A549 treated with RU486 at 1 μM for 4 hours (cell line): ENCODE measurements at places on chromosomes 1 and 21. TPM values are rescaled to one million over a fixed set of nuclear protein-coding genes. Genes with fewer than 3 reads are reported as not detected.

Gene AGL
- total RNA-seq: 1.5 to 3.6 TPM (median 3.5 TPM) in 5 replicates

Gene RGS13
- total RNA-seq: not detected in 5 replicates

Gene LCE2A
- total RNA-seq: not detected in 5 replicates

Gene RBM15
- 6.4 to 9.4 TPM (median 9.0 TPM) in 5 replicates for total RNA-seq
